ENCODE measurements at places on chromosomes 7 and 10. TPM values are rescaled to one million over a fixed set of nuclear protein-coding genes. Genes with fewer than 3 reads are reported as not detected.

The KIF11 gene
- total RNA-seq, result 2.4 TPM

The WAC gene
- 226 TPM for total RNA-seq

The PON3 gene
- not detected for total RNA-seq

The TAS2R5 gene
- total RNA-seq, result 0.75 TPM

The PNLIPRP1 gene
- total RNA-seq, result not detected

The RNF32 gene
- 0.80 TPM for total RNA-seq

The ARHGEF35 gene
- 2.4 TPM for total RNA-seq

Data from natural killer cell (primary cell).